Esophagus squamous epithelium (tissue), 5 donors: ENCODE measurements at places on chromosomes 1 and 21. TPM values are rescaled to one million over a fixed set of nuclear protein-coding genes. Genes with fewer than 3 reads are reported as not detected.

Gene KNCN
- total RNA-seq, result not detected

Gene EXO1
- total RNA-seq, result 1.5 TPM

Gene CAMK2N1
- 4.6 TPM for total RNA-seq

Gene FLAD1
- 21.5 TPM for total RNA-seq

- no peak for DNase-seq
Measured at GRCh38 chr1:168179438-168180147, 831 bp downstream of the TIPRL start.

DNA sequence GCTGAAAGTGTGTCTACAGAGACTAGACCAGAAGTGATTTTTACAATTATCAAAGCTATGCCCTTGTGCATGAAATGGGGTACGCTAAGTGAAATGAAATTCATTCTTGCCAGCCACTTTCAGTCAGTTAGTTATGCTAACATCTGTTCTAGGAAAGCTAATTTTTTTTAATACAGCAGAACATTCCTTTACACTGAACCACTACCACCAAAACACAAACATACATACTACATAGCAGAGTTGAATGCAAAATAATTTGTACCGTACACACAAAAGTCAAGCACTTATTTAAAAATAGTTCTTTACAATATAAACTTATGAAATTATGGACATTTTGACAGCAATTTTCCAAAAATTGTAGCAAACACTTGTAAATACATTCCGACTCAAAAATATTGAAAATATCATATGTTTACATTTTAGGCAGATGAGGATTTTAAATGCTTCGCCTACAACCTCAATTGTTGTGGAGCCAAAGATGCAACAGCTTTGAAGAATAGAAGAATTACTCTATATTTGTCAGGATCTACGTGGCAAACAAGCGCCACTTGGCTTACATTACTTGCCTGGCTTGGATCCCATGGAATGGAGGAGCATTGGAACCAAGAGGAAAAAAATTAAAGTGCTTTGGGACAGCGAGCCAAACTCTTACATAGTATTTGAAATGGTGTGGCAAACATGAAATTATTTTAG is 30.6 kb downstream of the WLS start:
- no peak for DNase-seq

DNA sequence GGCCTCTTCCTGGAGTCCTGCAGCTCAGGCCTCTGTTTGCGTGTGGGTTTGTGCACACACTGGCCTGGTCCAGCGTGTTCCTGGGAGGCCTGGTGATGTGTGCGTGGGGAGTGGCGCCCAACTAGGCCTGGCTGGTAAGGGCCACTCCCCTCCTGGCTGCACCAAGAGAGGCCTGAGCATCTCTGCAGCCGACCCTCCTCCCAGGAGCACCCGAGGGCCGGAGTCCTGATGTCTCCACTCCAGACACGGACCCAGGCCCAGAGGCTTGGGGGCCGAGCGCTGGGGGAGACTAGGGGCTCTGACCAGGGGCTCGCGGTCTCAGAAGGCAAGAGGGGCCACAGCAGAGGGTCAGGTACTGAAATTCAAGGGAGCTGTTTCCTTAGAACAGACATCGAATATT is 33.3 kb downstream of the MORN1 start:
- DNase-seq, result no peak

DNA sequence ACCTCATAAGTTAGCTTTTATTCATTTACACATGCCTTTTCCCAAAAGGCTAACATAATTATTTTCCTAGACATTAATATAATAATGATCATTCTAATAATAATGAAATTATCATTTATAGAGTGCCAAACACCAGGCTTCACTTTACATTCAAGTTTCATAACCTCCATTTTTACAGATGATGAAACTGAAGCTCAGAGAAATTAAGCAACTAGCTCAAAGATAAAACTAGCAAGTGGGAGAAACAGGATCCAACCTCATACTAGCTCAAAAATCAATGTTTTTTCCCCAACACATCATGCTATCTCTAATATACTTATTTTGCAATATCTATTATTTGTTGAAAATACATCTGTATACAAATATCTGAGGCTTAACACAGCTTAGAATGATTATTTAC is 14.0 kb downstream of the LPGAT1 start:
- no peak for DNase-seq

GRCh38 chr1:212971312-212971711 is 21.0 kb downstream of the VASH2 start:
- DNase-seq, result no peak

- DNase-seq, result no peak
Measured at GRCh38 chr1:88647749-88648415, 36.2 kb upstream of the PKN2 start.

DNA sequence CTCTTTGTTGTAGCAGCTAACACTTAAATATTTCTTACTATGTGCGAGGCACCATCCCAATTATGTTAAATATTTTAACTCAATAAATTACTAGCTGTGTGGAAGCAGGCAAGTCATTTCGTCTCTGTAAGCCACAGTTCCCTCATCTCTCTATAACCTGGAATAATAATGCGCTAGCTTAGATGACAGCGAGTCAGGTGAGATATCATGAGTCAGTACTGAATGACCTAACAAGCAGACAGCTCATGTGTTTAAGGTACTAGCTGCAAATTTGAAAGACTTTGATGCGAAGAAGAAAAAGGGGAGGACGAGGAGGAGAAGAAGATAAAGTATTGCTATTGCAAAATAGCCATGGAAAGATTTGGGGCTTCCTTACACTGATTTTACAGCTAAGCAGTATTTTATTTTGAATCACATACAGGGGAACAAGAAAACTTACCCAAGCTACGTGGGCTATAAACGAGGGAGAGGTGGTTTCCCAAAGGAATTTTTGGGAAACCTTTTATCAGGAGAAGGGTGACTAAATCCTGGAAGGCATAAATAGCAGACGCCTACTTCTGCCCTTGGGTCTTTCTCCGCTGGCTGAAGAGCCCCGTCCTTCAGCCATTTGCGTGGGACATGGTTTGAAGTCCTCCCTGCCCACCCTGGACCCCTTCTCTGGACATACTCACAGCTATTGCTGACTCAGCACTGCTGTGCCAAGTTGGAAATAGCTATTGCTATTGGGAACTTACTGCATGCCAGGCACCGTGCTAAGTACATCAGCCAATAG is 8.9 kb downstream of the CITED4 start:
- DNase-seq, result no peak

GRCh38 chr1:12549460-12550349 is 68.3 kb downstream of the DHRS3 start:
- no peak for DNase-seq

- DNase-seq, result no peak
Measured at GRCh38 chr1:79398501-79398900, 392.0 kb upstream of the ADGRL4 start.

DNA sequence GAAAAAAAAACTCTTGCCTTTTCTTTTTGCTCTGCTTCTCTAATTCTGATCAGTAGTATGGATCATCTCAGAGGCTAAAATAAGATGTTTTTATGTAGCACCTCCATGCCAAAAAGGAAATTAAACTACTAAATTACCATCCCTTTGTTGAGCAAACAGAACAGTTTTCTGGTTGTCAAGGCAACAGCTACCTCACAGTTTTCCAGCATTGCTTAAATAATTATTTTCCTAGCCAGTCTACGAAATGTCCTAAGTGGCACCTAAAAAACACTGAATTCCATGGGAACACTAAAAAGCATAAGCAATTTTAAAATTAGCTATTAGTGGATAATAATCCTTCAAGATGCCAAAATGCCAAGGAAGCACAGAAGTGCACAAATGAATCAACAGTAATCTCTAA is 61.7 kb downstream of the ARID4B start:
- DNase-seq, result no peak
